HepG2 (cell line): ENCODE measurements at places on chromosomes 3 and 15. TPM values are rescaled to one million over a fixed set of nuclear protein-coding genes. Genes with fewer than 3 reads are reported as not detected.

Gene DUOXA2
- not detected in 2 replicates for total RNA-seq

Gene CACNA2D3
- not detected in 2 replicates for total RNA-seq

Gene TERC
- 8.4 and 74.6 TPM in 2 replicates for total RNA-seq

Gene TMCO5A
- not detected in 2 replicates for total RNA-seq

Gene TRAIP
- 13.7 and 23.9 TPM in 2 replicates for total RNA-seq

Gene INTS14
- total RNA-seq, result 52.0 and 57.8 TPM in 2 replicates

Gene ITGA11
- total RNA-seq, result not detected in 2 replicates

Gene REC114
- total RNA-seq, result not detected in 2 replicates

Gene CADPS
- not detected in 2 replicates for total RNA-seq

Gene SGO1
- total RNA-seq, result 16.1 and 23.8 TPM in 2 replicates

Gene MEIS2
- total RNA-seq, result 12.4 and 12.6 TPM in 2 replicates

Gene ZNF197
- total RNA-seq, result 6.8 and 9.9 TPM in 2 replicates

Gene OR4F15
- not detected in 2 replicates for total RNA-seq

Gene ATP10A
- 0.36 and 0.58 TPM in 2 replicates for total RNA-seq

Gene PPARG
- 13.9 and 14.4 TPM in 2 replicates for total RNA-seq

- no peak for DNase-seq
These were observed 47.8 kb downstream of the KCNMB2 start for GRCh38 chr3:178583963-178584575.

DNA sequence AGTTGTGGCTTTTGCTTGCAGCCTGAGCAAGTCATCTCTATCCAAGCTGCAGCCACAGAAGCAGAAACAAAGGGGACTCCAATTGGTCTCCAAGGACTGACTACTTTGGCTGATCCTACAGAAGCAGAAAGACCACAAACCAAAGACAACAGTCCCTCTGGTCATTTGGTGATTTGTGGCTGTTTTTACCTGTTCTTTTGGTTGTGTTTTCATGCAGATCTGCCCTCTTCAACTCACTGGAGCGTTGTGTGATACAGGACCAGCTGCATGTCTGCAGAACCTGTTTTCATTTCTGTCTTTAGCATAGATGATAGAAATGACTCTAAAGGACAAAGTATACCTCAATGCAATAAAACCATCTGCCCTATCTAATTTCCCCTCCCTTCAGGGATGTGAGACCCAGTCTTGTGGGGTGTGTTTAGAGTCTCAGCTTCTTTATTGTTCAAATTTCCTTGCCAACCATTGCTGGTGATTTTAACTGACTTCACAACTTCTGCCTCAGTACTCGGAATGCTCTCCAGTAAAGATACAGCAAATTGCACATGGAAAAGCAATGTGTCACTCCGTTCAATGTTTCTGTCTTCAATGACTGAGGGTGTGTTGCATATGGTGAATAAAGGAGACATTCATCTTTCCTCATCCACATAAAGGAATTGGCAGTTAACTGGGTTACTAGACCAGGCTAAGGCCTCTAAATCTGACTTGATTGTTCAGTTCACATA is 48.9 kb upstream of the SLC7A14 start:
- no peak for DNase-seq

GRCh38 chr15:67240235-67241131 is 14.0 kb downstream of the AAGAB start:
- peak; percentile 13 for DNase-seq

GRCh38 chr3:154819491-154819890 is 260.6 kb upstream of the MME start:
- no peak for DNase-seq

- no peak for DNase-seq
These were observed 93.2 kb upstream of the CCDC80 start for GRCh38 chr3:112734171-112734570.

GRCh38 chr15:62938825-62939224 is 103.7 kb upstream of the TPM1 start:
- DNase-seq, result no peak

- DNase-seq, result no peak
These were observed 47.0 kb upstream of the LHFPL4 start for GRCh38 chr3:9600597-9600996.

DNA sequence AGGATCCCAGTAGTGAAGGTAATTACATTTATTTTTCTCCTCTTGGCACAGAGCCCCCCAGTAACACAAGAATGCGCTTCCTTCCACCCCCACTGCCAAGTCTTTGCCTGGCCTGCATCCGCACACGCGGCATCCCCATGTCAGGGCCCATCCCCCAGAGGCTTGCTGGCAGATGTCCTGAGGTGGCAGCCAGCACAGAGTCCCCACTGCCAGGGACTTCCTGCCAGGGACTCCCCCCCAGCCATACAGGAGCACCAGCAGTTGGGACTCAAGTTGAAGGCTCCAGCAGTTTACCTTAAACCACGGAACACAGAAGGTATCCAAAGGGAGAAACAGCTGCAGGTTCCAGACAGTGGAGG is 41.0 kb downstream of the MEGF11 start:
- no peak for DNase-seq

DNA sequence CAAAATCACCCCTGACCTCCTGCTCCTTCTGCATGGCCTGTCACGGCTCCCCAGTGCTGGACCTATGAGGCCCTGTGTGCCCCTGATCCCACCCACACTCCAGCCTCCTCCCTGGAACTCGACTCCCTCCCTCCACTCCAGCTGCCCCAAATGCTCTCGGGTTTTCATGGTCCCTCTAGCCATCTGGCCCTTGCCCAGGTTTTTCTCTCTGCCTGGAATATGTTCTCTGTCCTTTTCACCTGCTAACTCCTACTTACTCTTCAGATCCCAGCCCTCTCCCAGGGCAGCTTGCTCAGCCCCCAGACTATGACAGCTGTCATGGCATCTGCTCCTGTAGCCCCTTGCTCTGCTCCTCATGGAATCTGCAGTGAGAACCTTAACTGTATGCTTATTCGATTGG is 30.3 kb downstream of the DUSP7 start:
- no peak for DNase-seq

DNA sequence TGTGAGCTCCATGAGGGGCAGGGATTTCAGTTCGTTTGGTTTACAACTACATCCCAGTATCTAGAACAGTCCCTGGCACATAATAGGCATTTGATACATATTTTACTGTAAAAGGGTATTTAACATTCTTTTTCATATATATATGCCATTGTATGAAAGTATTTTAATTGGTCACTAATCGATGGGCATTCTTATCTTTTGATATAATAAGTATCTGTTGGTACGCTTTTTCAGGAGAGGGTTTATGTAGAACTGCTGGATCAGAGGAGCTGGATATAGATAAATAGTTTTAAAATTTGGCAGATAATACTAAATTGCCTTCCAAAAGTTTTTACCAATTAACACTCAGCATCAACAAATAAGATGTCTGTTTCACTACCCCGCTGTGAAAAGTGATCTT is 978 bp upstream of the RSL24D1 start:
- DNase-seq, result no peak

GRCh38 chr3:110381992-110382391 is 689.6 kb upstream of the NECTIN3 start:
- no peak for DNase-seq

GRCh38 chr3:193271101-193271840 is 30.2 kb downstream of the PLAAT1 start:
- no peak for DNase-seq

DNA sequence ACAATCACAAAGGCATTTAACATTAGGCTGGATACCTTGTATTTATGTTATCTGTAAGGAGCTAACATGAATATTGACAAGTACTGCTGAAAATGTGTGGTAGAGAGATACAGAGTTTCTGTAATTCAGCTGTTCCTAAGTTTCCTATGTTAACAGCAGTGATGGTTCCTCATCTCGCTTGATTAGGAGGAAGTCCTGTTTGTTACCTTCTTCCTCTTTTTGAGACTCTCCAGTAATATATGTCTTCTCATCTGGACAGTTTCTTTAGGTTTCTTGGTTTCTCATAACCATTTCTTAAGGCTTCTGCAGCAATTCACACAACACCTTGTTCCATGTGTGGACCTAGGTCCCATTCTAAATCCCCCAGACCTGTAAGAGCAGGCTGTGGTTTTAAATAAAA is 11.4 kb upstream of the PEX5L start:
- DNase-seq, result no peak

DNA sequence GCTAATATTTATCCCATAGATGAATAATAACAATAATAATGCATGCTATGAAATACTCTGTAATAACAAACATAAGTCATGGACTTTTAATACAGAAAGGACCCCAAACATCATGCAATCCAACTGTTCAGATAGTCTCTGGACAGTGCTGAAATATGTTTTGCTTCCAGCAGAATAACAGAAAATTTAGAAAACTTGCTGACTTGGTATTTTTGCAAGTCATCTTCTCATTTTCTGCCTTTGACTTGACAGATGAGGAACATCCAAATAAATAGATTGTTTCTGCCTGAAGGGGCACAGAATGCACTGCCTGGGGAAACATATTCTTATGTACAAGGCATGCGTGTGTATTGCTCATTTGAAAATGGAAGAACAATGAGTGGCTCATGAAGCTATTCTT is 442.4 kb upstream of the GRM7 start:
- DNase-seq, result no peak

DNA sequence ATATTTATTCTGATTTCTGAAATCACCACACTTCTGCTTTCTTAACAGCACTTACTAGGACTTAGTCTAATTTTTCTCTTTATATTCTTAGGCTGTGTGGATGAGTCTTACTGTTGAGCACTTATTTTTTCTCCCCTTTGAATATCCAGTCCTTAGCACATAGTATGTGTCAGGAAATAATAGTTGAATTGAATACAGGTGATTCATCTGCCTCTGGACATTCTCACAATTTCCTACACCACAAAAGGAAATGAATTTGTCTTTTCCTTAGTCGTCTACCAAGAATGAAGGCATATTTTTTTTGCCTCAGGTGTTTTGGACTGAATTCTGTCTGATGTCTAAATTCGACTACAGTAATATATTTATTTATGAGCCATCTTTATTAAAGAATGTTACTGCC is 204.2 kb downstream of the GHSR start:
- no peak for DNase-seq

DNA sequence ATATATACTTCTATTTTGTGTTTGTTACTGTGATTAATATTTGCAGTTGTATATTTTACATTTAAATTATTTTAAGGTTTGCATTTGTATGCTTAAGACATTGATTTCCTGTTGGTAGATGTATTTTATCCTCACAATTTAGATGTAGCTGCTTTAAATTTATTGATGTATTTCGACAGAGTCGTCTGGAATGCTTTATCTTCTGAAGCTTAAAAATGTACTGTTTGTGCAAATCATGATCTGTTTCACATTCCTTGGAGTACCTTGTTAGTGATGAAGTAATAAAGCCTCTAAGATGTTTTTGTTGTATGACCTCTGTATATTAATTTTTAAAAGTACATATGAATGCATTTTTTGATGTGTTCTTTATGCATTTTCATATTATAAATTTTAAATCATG is 1.9 kb downstream of the CHD2 start:
- no peak for DNase-seq

- no peak for DNase-seq
These were observed 40.7 kb downstream of the SNRK start for GRCh38 chr3:43326891-43327581.

DNA sequence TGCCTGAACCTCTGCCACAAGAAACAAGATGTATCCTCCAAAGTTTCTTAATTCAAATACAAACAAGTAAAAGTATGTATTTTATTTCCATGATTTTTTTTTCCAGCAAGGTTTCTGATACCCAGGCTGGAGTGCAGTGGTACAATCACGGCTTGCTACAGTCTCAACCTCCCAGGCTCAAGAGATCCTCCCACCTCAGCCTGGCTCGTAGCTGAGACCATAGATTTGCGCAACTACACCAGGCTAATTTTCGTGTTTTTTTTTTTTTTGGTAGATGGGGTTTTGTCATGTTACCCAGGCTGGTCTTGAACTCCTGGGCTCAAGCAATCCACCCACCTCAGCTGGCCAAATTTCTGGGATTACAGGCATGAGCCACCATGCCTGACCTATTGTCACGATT is 12.2 kb upstream of the VEPH1 start:
- no peak for DNase-seq

- no peak for DNase-seq
These were observed 13.7 kb upstream of the SLTM start for GRCh38 chr15:58947179-58947578.

DNA sequence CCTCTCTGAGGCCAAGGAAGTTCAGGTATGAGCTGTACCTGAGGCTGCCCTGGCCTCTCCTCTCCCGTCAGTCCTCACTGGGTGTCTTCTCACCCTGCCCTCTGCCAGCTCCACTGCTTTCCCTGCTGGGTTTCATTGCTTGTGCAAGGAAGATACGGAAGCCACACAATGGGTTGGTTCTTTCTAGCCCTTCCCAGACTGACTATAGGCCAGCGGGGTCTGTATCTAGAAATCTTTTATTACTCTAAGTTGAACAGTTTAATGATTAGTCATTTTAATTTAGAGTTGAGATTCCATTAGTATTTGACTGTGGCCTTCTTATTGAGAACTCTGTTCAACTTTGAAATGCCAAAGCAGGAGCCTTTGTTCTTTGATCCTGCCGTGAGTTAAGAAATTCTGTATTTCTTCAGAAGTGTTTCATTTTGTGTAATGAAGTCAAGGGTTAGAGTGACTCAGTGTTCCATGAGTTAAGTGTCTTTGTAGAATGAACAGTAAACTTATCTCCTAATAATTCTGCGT is 16.2 kb downstream of the C3orf62 start:
- DNase-seq, result peak; percentile 36

- no peak for DNase-seq
These were observed 72.0 kb downstream of the CCNL1 start for GRCh38 chr3:157087780-157088600.

- no peak for DNase-seq
These were observed 4.6 kb downstream of the SNRK start for GRCh38 chr3:43290956-43291355.
